ENCODE measurements at places on chromosomes 7 and 10.
A peak's percentile ranks its signal among the peaks of the same experiment; 100 is the strongest.

DNA sequence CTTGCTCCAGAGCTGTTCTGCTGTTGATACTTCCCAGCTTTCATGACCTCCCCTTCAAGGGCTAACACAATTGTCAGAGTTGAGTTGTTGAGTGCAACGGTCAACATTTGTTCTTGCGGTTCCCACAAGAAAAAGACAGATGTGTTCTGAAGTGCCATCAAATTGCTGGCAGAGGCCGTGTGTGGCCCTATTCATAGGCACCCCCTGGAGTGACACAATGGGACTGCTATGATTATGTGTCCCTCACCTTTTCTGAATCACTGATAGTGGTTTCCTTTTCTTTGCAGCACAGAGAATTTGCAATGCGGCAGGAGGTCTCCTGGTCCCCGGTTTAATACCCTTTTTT lies 5.8 kb upstream of the IGFBP1 start:
- no peaks in the 10 kb centered on the region for H3K4me1 ChIP-seq
- H3K27ac ChIP-seq: no peak overlapping the region
- H3K27me3 ChIP-seq: no peaks in the 10 kb centered on the region
- H3K36me3 ChIP-seq: no peaks in the 10 kb centered on the region

GRCh38 chr7:67549126-67549525 lies 552.5 kb downstream of the TYW1 start:
- no peak for DNase-seq
- no peak overlapping the region for H3K27ac ChIP-seq
- H3K4me1 ChIP-seq: no peaks in the 10 kb centered on the region
- no peak overlapping the region for H3K4me3 ChIP-seq

DNA sequence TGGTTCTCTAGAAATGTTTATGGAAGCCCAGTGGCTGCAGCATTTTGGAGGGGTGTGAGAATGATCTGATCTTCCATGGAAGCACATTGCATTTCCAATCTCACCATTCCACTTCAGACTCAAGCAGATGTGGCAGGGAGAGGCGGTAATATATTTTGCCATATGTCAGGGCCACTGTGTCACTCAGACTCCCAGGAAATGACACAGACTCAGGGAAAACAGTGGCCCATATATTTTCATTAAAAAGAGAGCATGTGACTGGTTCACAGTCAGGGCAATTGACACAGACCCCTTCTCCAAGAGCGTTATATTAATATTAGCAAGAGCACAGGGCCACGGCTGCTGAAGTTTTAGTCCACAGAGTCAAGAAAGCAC lies 149.3 kb upstream of the NRP1 start:
- no peak overlapping the region for H3K27ac ChIP-seq
- H3K27me3 ChIP-seq: no peaks in the 10 kb centered on the region
- no peaks in the 10 kb centered on the region for H3K36me3 ChIP-seq
- no peak for DNase-seq
- no peak overlapping the region for H3K4me3 ChIP-seq

- H3K27me3 ChIP-seq: no peaks in the 10 kb centered on the region
- H3K4me3 ChIP-seq: no peak overlapping the region
- H3K36me3 ChIP-seq: peaks cover 14% of the 10 kb centered on the region
- DNase-seq: no peak
- H3K4me1 ChIP-seq: peaks cover 51% of the 10 kb centered on the region
Measured at GRCh38 chr10:70599791-70600190, 2.8 kb downstream of the PRF1 start.

DNA sequence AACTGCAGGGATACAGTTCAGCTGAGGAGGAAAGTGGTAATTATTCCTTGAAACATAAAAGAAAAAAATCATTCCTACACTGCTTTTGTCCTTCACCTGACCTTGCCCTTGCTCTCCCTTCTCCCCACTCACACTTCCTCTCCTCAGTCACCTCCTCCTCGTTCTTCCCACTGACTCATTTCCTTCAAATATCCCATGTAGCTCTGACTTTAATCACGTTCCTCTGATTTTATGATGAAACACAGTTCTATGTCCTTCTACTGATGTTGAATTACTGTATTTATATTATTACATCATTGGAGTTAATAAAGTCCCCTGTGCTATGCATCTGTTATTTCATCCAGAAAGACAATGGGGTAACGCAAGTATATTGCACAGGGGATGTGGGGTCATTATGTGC lies 575.6 kb downstream of the POM121L12 start:
- H3K27me3 ChIP-seq: no peaks in the 10 kb centered on the region
- no peak overlapping the region for H3K27ac ChIP-seq
- H3K4me1 ChIP-seq: no peaks in the 10 kb centered on the region
- H3K36me3 ChIP-seq: no peaks in the 10 kb centered on the region
- DNase-seq: no peak
- H3K4me3 ChIP-seq: no peak overlapping the region

GRCh38 chr7:4641091-4641666 lies 40.9 kb upstream of the FOXK1 start:
- DNase-seq: no peak
- peak overlapping the region; percentile 74 for H3K4me3 ChIP-seq
- H3K27me3 ChIP-seq: no peaks in the 10 kb centered on the region
- no peaks in the 10 kb centered on the region for H3K36me3 ChIP-seq

- no peak overlapping the region for H3K27ac ChIP-seq
- no peaks in the 10 kb centered on the region for H3K36me3 ChIP-seq
- DNase-seq: no peak
- H3K4me1 ChIP-seq: no peaks in the 10 kb centered on the region
- H3K27me3 ChIP-seq: no peaks in the 10 kb centered on the region
Measured at GRCh38 chr7:81430761-81431160, 339.1 kb downstream of the HGF start.

GRCh38 chr10:118504467-118505205 lies 90.8 kb downstream of the PRLHR start:
- no peaks in the 10 kb centered on the region for H3K36me3 ChIP-seq
- H3K4me1 ChIP-seq: no peaks in the 10 kb centered on the region
- no peak for DNase-seq
- no peak overlapping the region for H3K27ac ChIP-seq
- no peak overlapping the region for H3K4me3 ChIP-seq
- H3K27me3 ChIP-seq: no peaks in the 10 kb centered on the region

- no peaks in the 10 kb centered on the region for H3K27me3 ChIP-seq
- DNase-seq: no peak
- no peak overlapping the region for H3K27ac ChIP-seq
- H3K36me3 ChIP-seq: peaks cover 5% of the 10 kb centered on the region
- no peak overlapping the region for H3K4me3 ChIP-seq
Measured at GRCh38 chr10:88890681-88891381, 10.8 kb downstream of the STAMBPL1 start.

GRCh38 chr7:108415821-108416536 lies 40.3 kb downstream of the NRCAM start:
- no peak overlapping the region for H3K27ac ChIP-seq
- no peaks in the 10 kb centered on the region for H3K27me3 ChIP-seq
- no peaks in the 10 kb centered on the region for H3K36me3 ChIP-seq
- no peaks in the 10 kb centered on the region for H3K4me1 ChIP-seq
- no peak overlapping the region for H3K4me3 ChIP-seq
- peak; percentile 8 for DNase-seq

GRCh38 chr10:69645296-69646184 lies 15.5 kb downstream of the FAM241B start:
- H3K27ac ChIP-seq: no peak overlapping the region
- H3K36me3 ChIP-seq: no peaks in the 10 kb centered on the region

DNA sequence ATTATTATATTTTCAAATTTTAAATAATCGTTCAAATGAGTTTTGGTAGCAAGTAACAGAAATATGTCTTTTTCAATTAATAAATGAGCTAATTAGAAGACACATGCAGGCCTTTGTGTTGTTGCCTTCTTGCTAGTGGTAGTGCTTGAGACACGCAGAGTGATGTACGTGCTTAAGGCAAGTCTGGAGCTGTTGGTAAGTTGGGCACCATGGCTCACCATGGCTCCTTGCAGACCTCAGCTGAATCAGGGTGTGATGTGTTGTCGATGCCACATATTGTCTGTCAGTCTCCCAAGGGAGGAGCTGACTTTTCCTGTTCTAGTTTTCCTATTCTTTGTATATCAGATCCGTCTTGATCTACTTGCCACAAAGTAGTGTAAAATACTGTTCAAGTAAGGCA lies 8.3 kb downstream of the CDK14 start:
- no peak for DNase-seq
- H3K36me3 ChIP-seq: no peaks in the 10 kb centered on the region
- H3K4me3 ChIP-seq: no peak overlapping the region
- no peaks in the 10 kb centered on the region for H3K4me1 ChIP-seq
- no peak overlapping the region for H3K27ac ChIP-seq

GRCh38 chr10:43584051-43584450 lies 9.6 kb upstream of the ZNF239 start:
- H3K27me3 ChIP-seq: no peaks in the 10 kb centered on the region
- H3K4me1 ChIP-seq: no peaks in the 10 kb centered on the region
- no peak for DNase-seq
- H3K27ac ChIP-seq: no peak overlapping the region
- H3K4me3 ChIP-seq: no peak overlapping the region
- no peaks in the 10 kb centered on the region for H3K36me3 ChIP-seq

- no peak overlapping the region for H3K27ac ChIP-seq
- H3K27me3 ChIP-seq: no peaks in the 10 kb centered on the region
- H3K4me3 ChIP-seq: no peak overlapping the region
- no peak for DNase-seq
- H3K36me3 ChIP-seq: no peaks in the 10 kb centered on the region
- H3K4me1 ChIP-seq: no peaks in the 10 kb centered on the region
Measured at GRCh38 chr10:82150123-82150900, 275.3 kb downstream of the NRG3 start.
